CD4-positive, alpha-beta T cell treated with Interleukin-1 beta for 1 hour (primary cell): ENCODE measurements at places on chromosomes 2 and 18.

GRCh38 chr2:18525236-18525635 lies 35.2 kb downstream of the RDH14 start:
- DNase-seq, result no peak

- DNase-seq, result no peak
Observed at GRCh38 chr2:240431661-240432424, 3.6 kb upstream of the GPC1 start.

DNA sequence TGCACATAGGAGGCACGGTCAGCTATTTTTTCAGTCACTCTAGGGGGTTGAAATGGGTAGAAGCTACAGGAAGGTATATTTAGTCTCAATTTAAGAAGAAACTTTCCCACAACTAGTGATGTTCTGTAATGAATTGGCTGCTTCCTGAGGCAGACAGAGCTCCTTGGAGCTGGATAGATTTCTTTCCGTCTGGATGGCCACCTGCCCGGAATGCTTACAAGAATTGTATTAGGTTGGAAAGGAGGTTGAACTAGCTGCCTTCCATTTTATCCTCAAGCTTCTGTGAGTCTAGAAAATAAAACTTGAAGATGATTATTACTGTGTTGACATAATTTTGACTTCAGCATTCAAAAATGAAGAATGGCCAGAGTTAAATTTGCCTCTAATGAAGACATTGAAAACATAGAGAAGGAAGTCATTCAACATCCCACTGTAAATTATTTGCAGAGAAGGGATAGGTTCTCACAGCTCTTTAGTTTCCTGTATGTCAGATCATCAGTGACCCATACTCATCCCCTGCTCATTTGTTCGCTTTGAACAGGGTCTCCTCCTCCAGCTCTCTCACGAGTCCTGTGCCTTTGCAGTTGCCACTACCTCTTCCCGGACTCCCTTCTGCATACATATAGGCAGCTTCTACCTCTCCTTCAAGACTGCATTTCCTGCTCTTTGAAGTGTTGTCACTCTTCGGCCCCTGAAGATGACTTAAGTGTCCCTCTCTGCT lies 88.8 kb downstream of the CRIM1 start:
- no peak for DNase-seq

GRCh38 chr2:107511970-107512789 lies 314.5 kb upstream of the RGPD4 start:
- DNase-seq, result no peak

DNA sequence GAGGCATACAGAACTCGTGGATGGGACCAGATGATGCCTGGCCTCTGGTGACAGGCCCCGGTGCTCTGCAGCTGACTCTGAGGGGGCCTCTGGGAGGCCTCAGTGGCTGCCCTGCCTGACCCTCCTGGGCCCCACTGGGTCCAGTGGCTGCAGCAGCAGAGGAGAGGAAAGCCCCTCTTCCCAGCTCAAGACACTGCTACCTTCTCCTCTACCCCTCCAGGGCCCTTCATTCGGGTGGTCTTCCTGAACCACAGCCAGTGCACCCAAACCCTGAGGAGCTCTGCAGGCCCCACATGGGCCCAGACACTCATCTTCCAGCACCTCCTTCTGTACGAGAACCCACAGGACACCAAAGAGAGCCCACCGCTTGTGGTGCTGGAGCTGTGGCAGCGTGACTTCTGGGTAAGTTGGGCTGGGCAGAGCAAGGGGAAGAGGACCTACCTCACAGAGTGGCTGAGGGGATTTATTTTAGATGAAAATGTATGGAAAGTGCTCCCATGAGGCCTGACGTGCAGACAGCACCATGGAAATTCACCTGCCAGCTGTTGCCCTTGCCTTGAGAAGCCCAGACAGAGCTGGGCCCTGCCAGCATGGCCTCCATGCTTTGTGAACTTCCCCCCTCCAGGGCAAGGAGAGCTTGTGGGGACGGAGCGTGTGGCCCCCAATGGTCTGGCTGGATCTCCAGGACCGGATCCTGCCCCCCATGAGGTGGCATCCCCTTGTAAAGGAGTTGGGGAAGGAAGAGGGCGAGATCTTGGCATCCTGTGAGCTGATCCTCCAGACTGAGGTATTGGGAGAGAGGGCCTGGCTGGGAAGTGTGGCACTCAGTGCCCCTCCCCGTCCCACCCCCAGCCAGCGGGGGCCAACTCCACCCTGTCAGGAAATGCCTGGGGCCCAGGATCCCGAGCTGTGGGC lies 46.3 kb downstream of the LMAN2L start:
- DNase-seq, result no peak

GRCh38 chr2:147273628-147274027 lies 571.2 kb upstream of the ACVR2A start:
- DNase-seq, result no peak

DNA sequence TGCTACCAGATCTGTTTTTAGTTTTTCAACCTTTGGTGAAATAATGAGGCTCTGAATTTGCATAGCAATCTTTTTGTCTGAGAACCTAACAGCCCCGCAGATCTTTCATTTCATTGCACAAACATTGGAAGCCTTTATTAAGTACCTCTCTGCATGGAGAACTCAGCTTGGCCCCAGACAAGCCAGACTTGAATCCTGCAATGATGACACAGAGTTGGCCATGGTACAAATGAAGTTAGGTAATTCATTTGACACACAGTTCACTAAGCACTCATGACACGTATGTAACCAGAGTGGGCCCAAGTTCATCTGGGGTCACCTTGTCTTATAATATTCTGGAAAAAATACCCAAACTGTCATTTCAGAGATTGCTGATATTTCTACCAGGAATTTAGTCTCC lies 439.1 kb upstream of the ID2 start:
- no peak for DNase-seq

- no peak for DNase-seq
Observed at GRCh38 chr18:32333781-32334180, 136.9 kb downstream of the GAREM1 start.

DNA sequence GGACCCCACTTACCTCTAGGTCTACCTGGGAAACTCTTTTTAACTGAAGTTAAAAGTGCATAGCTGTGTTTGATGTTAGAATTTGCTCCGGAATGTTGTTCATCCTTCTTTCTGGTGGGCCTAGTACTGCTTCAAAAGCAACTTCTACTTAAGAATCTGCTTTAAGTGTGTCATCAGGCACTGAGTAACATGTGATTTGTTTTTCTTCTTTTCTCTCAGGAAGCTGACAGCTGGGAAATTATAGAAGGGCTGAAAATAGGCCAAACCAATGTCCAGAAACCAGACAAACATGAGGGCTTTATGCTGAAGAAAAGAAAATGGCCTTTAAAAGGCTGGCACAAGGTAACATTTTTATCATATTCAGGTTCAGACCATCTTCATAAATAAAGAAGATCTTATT lies 122.9 kb downstream of the PRKRA start:
- no peak for DNase-seq

DNA sequence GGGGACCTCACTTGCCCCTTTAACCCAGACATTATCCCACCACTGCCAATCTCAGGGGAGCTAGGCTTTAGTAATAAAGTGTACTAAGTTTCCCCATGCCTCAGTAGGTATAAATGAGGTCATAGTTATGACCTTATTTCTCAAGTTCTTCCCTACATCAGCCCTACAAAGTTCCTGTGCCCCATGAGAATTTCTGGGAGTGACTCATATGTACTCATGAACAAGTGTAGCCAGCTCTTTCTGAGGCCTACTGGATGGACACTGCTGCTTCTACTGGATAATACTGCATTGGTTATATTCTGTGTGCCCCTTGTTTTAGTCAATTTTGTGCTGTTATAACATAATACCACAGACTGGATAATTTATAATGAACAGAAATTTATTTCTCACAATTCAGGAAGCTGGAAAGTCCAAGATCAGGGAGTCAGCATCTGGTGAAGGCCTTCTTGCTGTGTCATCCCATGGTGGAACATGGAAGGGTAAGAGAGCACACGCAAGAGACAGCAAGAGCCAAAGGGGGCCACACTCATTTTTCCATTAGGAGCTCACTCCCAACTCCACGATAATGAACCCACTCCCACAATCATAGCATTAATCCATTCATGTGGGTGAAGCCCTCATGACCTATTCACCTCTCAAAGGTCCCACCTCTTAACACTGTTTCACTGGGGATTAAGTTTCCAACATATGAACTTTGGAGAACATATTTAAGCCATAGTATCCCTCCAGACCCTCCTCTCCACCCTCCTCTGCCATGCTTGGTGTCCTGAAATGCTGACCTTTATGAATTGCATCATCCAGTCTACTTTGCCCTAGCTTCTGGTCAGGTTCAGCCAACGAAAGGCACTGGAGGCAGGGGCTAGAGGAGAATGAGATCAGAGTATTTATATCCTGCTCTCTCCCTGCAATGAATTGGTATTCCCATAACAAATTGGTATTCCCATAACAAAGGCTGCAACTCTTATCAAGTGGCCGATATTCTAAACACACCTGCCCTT lies 25.4 kb upstream of the ST3GAL5 start:
- no peak for DNase-seq

DNA sequence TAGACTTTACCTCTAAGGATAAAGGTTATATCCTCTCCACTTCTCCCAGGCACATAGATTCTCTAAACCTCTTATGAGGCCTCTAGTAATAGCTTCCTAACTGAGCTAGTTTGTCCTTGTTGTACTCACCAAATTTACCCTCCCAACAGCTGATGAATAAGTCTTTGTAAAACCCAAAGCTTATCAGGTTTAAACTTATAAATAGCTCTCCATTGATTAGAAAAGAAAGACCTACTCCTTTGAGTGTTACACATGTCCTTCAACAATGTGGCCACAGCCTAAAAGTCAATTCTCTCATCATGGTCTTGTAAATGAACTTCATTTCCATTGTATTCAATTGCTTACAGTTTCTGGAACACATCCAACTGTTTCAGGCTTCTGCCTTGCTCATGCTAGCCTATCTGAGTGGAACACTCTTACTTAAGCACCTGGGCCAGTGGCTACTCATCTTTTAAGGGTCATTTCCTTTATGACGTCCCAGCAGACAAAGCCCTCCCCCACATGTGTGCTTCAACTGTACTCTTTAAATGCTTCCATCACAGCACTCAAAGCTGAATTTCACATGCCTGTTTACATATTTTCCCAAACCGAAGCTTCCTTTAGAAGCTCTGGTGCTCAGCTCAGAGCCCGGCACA lies 131.6 kb downstream of the CDH2 start:
- DNase-seq, result no peak

DNA sequence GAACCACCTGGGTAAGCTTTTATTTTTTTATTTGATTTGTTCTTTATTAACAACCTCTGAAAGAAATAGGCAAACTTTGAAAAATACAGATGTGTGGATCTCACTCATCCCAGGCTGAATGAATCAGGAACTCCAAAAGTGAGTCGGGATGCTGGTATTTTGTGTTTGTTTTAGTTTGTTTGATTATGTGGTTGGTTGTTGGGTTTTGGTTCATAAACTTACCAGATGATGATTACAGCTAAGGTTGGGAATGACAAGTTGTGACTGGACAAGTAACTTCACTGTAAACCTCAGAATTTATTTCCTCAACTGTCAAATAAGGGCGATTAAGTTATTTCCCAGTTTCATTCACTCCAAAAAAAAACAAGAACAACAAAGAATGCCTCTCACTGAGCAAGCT lies 80.5 kb upstream of the KIF5C start:
- DNase-seq, result no peak

- DNase-seq, result no peak
Observed at GRCh38 chr2:120132190-120132589, 91.0 kb downstream of the TMEM185B start.

- no peak for DNase-seq
Observed at GRCh38 chr2:141329964-141330363, 800.9 kb downstream of the LRP1B start.

- no peak for DNase-seq
Observed at GRCh38 chr18:55354795-55355194, 233.2 kb downstream of the TCF4 start.

DNA sequence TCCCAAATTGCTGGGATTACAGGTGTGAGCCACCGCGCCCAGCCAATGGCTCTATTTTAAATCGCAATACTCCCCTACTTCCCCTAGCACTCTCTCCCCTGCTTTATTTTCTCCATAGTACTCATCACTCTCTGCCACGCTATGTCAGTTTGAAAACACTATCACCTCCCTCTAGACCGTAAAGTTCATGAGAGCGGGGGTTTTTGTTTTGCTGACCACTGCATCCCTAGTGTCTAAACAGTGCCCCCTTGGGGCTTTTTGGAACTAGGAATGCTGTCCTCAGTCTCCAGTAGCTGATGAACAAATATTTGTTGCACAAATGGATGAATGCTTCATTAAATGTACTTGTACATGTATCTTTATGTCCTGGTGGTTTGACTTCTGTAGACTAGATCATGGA lies 44.1 kb downstream of the ATOH8 start:
- no peak for DNase-seq
